Dermis blood vessel endothelial cell (primary cell): ENCODE measurements at places on chromosomes 3 and 15.
A peak's percentile ranks its signal among the peaks of the same experiment; 100 is the strongest.

- no peak for DNase-seq
Measured at GRCh38 chr3:117939425-117940027, 1095.1 kb downstream of the IGSF11 start.

- DNase-seq, result no peak
Measured at GRCh38 chr3:115974940-115975339, 351.6 kb downstream of the GAP43 start.

GRCh38 chr15:39846108-39846507 lies 63.5 kb upstream of the FSIP1 start:
- no peak for DNase-seq

- peak; percentile 83 for DNase-seq
Measured at GRCh38 chr15:75452364-75452864, 924 bp upstream of the SIN3A start.

DNA sequence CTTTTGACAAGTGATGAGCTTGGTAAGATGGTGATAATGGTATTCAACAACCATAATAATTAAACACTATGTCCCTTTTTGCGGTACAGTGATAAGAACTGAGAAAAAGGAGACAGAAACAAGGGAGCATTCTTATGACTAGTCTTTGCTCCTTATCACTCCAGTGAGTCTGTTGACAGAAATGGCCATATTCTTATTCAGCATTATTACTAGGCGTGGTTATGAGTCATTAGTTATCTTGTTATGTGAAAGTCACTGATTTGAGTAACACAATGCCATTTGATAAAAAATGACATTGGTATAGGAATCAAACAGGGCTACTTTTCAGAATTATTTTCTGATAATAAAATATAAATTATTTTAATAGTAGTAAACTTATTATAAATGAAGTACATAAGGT lies 193.5 kb downstream of the C3orf38 start:
- no peak for DNase-seq

DNA sequence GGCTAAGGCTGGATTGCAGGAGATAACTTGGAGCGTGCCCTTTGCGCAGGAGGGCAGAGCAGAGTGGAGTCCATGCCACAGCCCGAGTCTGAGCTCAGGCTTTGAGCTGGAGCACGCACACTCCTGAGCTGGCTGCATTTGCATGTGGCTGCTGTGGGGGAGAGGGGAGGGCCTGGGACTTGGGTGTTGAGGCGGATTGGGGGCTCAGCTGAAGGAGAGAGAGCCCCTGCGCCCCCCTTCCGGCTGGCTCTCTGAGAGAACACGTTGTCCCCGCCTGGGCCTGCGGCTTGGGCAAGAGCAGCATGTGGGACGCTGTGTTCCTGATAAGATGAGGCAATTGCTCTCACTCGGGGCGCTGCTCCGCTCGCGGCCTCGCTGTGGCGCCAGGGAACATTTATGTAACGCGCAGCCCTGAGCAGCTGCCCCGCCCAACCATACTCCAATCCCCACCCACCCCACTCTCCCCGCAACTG lies 39.1 kb downstream of the KLF13 start:
- DNase-seq, result peak; percentile 47

DNA sequence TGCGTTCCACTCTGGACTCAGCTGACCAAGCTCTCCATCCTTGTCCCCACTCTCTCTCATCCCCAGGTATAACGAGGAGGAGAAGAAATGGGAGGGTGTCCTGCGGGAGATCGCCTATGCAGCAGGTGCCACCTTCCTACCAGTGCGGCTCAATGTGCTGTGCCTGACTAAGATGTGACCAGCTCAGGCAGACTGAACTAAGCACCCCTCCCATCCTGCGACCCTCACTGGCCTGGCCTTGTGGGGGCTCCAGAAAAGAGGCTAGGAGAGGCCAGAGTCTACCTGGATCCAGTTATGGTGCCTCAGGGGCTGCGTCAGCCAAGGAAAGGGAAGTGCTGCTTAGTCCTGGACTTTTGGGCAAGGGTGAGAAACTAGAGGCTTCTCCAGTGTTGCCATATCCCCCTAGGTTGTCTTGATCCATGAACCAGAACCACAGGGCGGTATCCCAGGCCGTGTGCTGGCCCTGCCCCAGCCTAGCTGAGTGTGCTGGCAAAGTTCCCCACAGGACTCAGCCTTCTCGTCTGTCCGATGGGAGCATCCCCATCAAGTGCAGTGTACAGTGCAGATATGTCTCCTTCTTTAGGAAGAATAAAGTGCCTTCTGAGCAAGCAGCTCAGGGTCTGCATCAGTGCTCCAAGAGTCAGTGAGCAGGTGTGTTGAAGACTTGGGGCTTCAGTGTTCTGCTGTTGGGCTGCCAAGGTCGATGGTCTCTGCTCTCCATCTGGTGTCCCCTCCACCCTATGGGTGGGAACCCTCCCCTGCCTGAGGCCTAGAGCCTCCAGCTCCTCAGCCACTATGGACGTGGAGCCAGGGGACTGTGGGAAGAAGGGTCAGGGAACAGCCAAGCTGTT lies 6.7 kb downstream of the KLHL40 start:
- no peak for DNase-seq

DNA sequence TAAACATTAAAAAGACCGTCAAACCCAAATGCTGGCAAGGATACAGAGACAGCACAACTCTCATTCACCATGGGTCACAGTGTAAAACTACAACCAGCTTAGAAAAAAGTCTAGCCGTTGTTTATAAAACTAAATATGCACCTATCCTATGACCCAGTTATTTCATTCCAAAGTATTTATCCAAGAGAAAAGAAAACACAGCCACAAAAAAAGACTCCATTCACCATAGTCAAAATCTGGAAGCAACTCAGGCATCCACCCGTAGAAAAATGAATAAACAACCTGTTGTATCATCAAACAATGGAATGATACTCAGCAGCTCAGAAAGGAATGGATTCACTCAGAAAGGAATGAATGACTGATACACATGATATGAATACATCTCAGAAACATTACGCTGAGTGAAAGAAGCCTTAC lies 28.6 kb downstream of the PLD1 start:
- peak; percentile 43 for DNase-seq

- DNase-seq, result peak; percentile 2
Measured at GRCh38 chr3:77620009-77620408, 580.1 kb downstream of the ROBO2 start.

DNA sequence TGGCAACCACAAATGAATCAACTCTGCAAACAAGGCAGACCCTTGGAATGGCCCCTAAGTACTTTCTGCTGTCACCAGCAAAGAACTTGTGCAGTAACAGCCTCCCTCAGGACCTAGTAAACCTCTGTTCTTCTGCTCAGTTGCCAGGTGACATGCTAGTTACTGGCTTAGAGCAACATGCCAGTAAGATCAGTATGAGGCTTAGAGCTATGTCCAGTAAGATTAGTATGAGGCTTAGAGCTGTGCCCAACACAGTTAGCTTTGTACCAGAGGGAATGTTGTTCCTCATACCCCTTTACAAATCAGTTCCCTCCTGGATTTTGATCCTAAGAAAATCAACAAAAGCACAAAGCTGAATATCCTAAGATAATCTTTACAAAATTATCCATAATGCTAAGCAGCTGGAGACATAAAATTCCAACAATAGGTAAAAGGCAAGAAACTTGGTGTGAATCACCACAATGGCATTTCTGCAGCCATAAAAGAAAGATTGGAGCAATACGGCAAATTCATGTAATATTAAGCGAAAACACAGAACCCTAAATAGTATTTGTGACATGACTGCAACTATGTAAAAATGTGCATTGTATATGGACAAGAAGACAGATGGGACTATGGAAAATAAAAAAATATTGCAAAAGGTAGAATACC lies 107.3 kb upstream of the LPP start:
- DNase-seq, result peak; percentile 19
